ENCODE measurements at places on chromosomes 13 and 19.

GRCh38 chr19:1757468-1758230, 4.3 kb downstream of the ONECUT3 start:
- no peak for DNase-seq

- no peak for DNase-seq
Observed at GRCh38 chr13:106432636-106433035, 102.8 kb downstream of the EFNB2 start.

DNA sequence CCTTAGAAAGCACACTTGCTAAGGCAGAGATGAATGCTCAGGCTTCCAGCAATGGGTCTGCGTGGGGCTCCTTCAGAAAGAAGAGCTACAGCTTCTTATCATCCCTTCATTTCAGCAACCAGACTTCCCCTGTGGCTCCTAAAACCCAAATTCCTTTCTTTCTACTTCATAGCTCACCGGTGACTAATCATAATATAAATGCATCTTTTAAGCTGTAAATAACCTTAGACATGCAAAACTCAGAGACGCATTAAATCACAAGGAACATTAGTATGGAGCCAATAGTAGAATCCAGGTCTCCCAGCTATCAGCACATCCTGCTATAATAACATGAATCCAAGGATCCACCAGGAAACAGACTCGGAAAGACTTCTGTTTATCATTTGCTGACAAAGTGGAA, 375.6 kb downstream of the COG6 start:
- DNase-seq, result no peak

GRCh38 chr13:47085346-47085745, 188.5 kb upstream of the HTR2A start:
- DNase-seq, result no peak

- peak; percentile 83 for DNase-seq
Observed at GRCh38 chr19:17778968-17779929, 15.7 kb upstream of the B3GNT3 start.

DNA sequence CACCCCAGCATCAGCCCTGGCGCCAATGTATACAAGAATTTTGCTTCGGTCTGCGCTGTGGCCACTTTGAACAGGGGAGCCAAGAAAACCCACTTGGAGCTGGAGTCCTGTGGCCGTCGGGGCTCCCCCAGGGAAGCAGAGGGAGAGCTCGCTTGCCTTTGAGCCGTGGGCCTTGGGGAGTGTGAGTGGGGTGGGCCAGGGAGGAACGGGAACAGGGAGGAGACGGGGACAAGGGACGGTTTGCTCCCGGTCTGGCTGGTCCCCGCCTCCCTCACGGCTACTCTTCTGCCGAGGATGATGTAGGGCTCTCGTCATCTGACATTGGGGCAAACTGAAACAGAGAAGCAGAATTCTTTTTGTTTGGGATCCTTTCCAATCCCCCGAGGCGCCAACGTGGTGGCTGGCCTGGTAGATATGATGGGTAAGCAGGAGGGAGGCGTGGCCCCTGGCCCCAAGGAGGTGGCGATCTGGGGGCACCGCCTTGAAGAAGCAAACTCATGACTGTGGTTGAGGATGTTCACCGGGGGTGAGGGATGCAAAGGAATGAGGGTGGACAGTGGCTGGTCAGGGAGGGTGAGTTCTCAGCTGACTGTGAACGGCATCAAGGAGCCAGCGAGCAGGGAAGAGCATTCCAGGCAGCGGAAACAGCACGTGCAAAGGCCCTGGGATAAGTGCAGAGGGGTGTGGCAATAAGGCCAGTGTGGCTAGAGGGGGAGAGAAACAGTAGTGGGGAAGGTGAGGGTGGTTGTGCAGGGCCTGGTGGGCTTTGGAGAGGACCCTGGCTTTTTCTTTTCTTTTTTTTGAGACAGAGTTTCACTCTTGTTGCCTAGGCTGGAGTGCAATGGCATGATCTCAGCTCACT, 10.9 kb upstream of the SPC24 start:
- DNase-seq, result no peak

GRCh38 chr13:20877902-20878301, 24.6 kb downstream of the XPO4 start:
- DNase-seq, result no peak

DNA sequence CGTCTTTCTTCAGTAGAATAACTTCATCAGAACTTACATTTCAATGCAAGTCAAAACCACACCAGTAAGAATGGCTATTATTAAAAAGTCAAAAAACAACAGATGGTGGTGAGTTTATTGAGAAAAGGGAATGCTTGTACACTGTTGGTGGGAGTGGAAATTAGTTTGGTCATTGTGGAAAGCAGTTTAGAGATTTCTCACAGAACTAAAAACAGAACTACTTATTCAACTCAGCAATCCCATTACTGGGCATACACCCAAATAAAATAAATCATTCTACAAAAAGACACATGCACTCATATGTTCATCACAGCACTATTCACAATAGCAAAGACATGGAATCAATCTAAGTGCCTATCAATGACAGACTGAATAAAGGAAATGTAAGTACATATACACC, 231.2 kb downstream of the NHLRC3 start:
- DNase-seq, result no peak

DNA sequence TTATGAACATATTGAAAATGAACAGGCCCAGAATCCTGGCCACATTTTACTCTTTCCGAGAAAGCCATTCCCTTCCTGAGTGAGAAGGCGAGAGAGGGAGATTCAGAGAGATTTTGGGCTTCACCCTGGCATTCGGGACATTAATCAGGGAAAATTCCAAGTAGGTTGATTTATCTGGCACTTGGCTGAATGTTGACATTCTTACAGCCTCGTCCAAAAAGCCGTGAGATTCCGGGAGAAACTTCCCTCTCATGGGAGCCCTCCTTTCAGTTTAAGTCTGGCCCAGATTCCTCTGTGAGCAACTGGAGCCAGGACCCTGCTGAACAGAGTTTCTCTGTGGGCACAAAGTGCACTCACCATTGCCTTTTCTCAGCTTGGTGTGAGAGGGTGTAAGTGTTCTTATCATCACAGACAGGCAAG, 129.2 kb upstream of the PEG3 start:
- no peak for DNase-seq

DNA sequence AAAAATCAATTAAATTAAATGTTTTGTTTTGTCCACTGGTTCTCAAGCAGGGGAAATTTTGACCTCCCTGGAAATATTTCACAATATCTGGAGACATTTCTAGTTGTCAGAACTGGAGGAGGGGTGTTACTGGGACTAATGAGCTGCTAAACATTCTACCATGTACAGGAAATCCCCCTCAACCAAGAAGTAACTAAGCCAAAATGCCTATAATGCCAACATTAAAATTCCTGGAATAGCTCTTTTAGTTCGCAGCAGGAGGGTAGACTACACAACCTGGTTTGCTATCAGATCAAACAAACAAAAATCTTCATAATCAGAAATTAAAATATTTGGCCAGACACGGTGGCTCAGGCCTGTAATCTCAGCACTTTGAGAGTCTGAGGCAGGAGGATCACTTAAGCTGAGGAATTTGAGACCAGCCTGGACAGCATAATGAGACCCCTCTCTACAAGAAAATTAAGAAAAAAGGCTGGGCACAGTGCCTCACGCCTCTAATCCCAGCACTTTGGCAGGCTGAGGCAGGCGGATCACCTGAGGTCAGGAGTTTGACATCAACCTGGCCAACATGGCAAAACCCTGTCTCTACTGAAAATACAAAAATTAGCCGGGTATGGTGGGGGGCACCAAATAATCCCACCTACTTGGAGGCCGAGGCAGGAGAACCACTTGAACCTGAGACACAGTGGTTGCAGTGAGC, 13.7 kb upstream of the SMARCA4 start:
- DNase-seq, result no peak

DNA sequence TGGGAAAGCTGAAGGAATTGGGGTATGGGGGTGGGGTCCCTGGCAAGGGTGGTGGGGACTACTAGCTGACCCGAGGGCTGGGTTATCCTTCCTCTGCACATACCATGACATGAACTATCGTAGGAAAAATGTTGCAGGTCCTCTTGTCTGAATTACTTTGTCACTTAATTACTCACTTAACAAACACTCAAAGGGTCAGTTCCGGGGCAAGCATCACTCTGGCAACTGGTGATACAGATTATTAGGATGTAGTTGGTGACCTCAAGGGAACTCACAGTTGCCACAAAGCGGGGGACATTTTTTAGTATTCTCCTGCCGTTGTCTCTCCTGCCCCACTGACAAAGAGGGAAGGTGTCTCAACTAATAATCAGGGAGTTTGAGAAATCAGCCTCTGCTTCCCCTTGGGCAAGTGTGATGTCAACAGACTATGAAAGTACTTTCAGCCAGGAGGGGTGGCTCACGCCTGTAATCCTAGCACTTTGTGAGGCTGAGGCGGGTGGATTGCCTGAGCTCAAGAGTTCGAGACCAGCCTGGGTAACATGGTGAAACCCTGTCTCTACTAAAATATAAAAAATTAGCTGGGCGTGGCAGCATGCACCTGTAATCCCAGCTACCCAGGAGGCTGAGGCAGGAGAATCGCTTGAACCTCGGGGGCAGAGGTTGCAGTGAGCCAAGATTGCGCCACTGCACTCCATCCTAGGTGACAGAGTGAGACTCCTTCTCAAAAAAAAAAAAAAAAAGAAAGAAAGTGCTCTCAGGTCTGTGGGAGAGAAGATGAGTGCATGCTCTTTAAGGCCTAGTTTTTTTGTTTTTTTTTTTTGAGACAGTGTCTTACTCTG, 10.3 kb downstream of the DNAJB1 start:
- DNase-seq, result no peak

DNA sequence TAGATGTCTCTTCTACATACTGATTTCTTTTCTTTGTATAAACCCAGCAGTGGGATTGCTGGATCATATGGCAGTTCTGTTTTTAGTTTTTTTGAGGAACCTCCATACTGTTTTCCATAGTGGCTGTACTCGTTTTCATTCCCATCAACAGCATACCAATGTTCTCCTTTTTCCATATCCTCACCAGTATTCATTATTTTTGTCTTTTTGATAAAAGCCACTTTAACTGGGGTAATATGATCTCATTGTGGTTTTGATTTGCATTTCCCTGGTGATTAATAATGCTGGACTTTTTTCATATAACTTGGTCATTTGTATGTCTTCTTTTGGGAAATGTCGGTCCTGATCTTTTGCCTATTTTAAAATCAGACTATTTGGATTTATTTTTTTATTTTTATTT, 108.5 kb downstream of the PAN3 start:
- DNase-seq, result no peak

DNA sequence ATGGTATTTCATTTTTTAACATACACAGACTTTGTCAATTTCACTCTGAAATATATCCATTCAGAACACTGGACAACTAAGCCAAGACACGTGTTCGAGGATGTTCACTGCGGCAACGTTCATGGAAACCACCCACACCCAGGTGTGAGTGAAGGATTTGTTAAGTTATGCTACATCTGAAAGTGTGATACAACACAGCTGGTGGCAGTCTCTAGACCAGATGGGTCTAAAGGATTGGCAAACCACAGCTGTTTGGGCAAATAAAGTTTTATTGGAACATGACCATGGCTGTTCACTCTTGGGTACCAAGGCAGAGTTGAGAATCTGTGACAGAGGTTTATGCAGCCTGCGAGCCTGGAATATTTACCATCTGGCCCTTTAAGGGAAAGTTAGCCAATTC, 12.0 kb downstream of the SLC7A9 start:
- DNase-seq, result no peak

DNA sequence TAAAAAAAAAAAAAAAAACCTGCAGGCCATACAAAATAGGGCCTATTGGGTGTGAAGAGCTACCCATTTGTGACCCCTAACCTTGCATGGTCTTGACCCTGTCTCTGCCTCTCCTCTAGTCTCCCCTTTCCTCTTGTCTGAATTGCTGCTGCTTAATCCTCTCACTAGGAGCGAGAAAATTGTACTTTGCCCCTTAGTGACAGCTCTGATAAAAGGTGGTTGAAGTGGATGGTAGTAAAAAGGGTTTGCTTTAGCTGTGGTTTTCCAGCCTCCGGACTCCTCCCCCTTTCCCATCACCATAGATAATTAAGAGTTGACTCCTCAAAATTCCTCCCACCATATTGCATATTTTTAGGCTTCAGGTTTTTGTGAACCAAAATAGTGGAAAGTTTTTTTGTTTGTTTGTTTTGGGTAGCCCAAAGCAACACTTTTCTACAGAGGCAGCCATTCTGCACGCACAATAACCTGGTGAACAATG, 23.5 kb downstream of the ACTN4 start:
- DNase-seq, result no peak

DNA sequence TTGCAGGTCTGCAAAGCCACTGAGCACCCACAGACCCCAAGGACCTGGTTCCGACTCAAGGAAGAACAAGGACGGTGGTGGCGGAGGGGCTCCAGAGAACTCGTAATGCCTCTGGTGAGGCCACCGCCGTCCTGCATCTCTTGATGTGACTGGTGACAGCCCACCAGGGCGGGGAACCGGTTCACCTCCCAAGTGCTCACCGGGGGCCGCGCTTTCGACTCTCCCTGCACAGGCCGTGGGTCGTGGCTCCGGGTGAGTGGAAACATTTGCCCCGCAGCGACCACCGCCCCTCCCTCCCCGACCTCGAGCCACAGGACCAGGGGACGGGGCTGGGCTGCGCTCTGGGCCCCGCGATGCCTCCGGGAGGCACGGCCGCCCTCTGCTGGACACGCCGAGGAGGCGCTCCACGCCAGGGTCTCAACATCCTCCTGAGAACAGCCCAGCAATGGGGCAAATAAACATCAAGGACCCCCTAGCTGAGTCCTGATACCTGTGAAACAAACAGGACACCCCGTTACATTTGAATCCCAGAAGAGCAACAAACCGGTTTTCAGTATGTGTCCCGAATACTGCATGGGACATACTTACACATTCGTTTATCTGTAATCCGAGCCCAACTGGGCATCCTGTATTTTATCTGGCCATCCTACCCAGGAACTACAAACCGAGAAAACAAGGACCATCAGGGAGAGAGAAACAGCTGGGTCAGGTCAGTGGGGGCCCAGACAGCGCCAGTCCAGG, 3.9 kb upstream of the PLPP2 start:
- peak; percentile 42 for DNase-seq

DNA sequence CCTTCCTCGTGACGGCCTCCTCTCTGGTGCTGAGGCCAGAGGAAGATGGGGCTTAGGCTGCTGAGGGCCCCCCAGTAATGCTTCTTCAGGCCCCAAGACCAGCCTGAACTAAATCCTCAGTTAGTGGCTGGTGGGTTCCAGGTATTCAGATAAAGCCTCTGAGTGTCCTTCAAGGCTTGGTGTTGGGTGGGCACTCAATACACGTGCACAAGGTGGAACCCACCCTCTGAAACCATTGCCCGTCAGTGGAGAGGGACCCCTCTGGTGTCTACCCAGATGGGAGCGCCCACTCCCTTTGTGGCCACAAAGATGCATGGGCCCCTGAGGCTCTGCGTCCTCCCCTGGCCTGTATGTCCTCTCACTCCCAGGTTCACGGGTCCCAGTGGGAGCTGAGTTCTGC, 79.0 kb downstream of the IER2 start:
- DNase-seq, result no peak

Data from KBM-7 (cell line).